ENCODE measurements at places on chromosomes 3 and 15.
A peak's percentile ranks its signal among the peaks of the same experiment; 100 is the strongest.

GRCh38 chr3:8882171-8882593 is 81.1 kb downstream of the RAD18 start:
- DNase-seq = no peak

- DNase-seq = peak; percentile 25
Measured at GRCh38 chr3:133211449-133211848, 173.3 kb downstream of the TMEM108 start.

GRCh38 chr15:87713475-87713879 is 543.1 kb downstream of the NTRK3 start:
- DNase-seq = no peak

- peak; percentile 58 for DNase-seq
Measured at GRCh38 chr3:10187290-10187876, 22.7 kb downstream of the IRAK2 start.

DNA sequence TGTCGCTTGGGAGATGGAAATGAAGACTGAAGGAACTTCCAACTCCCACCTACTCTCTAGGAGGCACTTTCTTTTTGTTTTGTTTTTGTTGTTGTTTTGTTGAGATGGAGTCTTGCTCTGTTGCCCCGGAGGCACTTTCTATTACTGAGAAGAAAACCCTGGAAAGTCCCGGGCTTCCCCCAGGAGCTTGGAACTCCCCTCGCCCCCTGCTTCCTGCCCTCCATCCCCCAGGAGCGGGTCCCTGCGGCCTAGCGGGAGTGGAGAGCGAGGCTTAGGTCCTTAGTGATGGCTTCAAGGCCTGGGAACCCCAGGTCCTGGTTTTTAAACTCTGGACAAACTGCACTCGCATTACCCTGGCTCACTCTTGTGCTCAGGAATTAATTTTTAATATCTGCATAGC is 195.7 kb downstream of the OCA2 start:
- no peak for DNase-seq

- peak; percentile 90 for DNase-seq
Measured at GRCh38 chr3:177338697-177339219, 141.5 kb upstream of the TBL1XR1 start.

DNA sequence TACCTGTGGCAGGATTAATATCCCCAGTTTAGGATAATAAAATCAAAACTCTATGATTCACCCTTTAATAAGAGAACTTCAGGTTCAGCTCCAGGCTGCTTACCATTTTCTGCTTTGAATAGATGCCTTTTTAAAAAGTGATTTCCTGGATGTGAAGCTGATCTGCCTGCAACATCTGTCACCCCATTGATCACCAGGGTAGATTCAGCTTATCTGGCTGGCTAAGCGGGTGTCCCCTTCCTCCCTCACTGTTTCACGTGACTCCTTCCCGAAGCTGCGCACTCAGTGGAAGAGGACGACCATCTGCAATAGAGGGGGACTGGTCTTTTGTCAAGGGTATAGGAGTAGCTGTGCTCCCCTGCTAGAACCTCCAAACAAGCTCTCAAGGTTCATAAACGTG is 128.1 kb downstream of the IL1RAP start:
- DNase-seq = no peak

DNA sequence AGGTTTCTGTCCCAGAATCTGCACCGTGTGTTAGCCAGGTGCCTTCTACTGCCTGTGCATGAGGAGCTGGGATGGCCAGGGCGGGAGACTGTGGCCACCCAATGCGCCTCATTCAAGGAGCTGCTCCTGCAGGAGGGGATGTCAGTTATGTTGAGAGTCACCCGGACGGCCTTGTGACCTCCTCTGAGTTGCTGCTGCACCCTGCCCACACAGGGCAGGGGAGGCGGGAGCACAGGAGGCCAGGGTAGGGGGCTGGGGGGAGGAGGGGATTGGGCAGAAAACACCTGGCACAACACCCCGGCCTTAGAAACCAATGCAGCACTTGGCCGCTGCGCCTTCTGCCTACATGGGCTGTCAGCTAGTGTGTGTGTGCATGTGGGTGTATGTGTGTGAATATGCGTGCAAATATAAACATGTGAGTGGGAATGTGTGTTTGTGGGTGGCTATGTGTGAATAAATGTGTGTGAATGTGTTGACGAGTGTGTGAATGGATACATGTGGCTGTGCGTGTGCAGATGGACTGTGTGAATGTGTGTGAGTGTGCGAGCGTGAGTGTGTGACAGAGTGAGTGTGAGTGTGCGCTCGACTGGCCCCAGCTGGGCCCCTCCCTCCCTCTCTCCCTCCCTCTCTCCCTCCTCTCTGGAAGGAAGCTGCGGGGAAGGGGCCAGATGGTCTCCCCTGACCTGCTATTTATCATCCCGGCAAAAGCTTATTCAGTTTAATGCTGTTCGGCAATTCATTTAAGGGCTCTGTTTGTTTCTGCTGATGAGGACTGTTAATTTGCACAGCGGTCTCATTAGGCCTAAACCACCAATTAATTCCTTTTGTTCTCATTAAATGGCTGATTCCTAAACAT is 106.9 kb downstream of the TLE3 start:
- no peak for DNase-seq

DNA sequence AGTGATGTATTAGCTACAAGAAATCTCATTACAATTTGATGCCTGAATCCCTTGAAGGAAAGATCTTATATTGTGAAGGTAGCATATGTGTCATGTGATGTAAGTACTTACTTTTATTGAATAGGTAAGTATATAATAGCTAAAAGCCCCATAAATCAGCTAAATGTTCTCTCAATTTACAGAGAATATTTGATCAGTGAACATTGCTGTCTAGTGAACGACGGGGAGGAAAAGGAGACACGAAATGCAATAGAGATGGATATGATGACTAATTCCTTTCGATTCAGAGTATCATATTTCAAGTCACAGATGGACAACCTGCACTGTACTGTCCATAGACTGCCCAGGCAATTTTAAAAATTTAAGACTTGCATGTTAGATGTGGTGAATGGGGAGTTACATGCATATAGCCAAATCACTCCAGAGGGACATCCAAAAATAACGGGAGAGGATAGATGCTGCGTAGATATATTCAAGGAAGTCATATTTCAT is 462.1 kb upstream of the CDIN1 start:
- no peak for DNase-seq

DNA sequence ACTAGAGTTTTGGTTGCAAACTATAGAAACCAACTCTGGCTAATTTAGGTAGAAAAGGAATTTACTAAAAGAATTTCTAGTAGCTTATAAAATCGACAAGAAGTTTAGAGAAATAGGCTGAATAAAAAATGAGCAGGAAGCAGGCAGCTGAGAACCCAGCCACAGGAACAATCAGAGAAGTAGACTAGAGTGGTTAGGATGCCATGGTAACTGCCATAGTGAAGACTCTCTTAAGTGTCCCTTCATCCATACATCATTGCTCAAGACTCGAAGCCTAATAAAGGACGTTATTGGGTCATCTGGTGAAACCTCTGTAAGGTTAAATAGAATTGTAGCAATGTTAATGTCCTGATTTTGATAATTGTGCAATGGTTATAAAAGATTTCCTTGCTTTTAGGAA is 13.8 kb downstream of the AVEN start:
- no peak for DNase-seq

GRCh38 chr3:17320266-17320665 is 422.2 kb downstream of the TBC1D5 start:
- DNase-seq = no peak

- DNase-seq = no peak
Measured at GRCh38 chr3:171654809-171655208, 155.5 kb downstream of the PLD1 start.

- no peak for DNase-seq
Measured at GRCh38 chr3:134377896-134378295, 3.6 kb upstream of the AMOTL2 start.

DNA sequence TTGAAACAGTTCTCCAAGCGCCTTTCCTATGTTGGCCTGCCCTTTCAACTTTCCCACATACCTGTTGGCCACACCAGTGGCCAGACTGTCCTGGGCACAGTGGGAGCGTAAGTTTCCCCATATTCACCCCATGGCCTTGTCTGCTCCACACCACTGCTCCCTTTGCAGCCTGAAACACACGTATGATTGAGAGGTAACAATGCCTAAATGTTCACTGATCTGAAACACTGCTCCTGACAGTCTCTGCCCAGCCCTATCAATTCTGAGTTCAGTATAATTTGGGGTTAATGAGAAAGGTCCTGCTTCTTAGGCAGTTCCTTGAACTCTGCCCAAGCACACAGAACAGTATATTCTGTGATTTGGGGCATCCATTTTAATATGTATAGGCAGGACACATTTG is 52.2 kb downstream of the ANXA2 start:
- no peak for DNase-seq

GRCh38 chr15:65790694-65791334 is 1.3 kb downstream of the DENND4A start:
- peak; percentile 16 for DNase-seq

- DNase-seq = no peak
Measured at GRCh38 chr3:136008221-136008620, 42.7 kb downstream of the PPP2R3A start.

GRCh38 chr15:78623786-78624497 is 3.1 kb upstream of the CHRNA3 start:
- no peak for DNase-seq

- DNase-seq = no peak
Measured at GRCh38 chr15:38521316-38521715, 43.3 kb downstream of the RASGRP1 start.

DNA sequence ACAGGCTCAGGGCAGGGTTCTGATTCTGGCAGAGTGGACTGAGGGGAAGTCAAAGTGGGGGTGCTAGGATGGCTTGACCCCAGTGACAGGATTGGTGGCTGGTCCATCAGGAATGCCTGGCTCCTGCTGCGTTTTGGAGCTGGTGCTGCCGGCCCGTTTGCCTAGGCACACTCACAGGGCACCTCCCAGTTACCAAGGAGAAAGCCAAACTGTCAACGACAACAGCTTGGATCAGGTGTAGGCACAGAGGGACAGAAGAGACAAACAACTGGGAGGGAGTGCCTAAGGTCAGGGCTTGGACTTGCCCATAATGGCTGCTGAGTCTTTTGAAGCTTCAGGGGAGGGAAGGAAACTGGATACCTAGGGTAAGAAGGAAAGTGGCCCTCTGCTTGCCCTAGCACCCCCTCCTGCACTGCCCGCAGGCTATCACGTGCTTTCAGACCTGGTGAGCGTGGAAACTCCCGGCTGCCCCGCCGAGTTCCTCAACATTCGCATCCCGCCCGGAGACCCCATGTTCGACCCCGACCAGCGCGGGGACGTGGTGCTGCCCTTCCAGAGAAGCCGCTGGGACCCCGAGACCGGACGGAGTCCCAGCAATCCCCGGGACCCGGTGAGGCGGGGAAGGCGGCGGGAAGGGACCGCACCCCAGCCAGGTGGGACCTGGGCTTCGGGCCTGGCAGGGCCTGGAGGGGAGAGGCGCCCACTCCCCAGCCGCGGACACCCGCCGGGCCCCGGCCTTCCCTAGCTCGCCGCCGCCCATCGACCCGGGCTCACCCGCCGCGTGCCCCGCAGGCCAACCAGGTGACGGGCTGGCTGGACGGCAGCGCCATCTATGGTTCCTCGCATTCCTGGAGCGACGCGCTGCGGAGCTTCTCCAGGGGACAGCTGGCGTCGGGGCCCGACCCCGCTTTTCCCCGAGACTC is 5.1 kb downstream of the DUOX1 start:
- no peak for DNase-seq

- no peak for DNase-seq
Measured at GRCh38 chr3:23830869-23831484, 25.2 kb downstream of the UBE2E1 start.

GRCh38 chr3:119624002-119624720 is 26.5 kb downstream of the PLA1A start:
- peak; percentile 41 for DNase-seq

DNA sequence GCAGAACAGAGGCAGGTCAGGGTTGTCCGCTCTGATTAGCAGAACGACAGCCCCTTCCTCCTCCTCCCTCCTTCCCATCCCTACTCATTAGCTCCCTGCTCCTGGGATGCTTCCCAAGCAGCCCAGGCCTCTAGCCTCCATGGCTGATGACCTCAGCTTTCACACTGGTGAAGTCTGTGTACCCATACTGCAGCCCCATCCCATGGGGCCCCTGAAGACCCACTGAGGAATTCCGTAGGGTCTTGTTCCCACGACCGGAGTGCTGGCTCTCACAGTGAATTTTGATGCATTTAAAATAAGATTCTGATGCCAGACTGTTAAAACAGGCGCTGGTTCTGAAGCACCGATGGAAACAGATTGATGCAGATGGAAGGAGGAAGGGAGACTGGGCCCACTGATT is 36.1 kb downstream of the GOLGA6A start:
- DNase-seq = no peak

Data from inflammatory macrophage treated with lipopolysaccharide for 1 hour (primary cell).